ENCODE measurements at places on chromosomes 6 and 20. TPM values are rescaled to one million over a fixed set of nuclear protein-coding genes. Genes with fewer than 3 reads are reported as not detected.

BIRC7 gene
- total RNA-seq, result 0.26 TPM

CRYBG1 gene
- 1.3 TPM for total RNA-seq

TRERF1 gene
- total RNA-seq, result 9.7 TPM

SYNGAP1 gene
- total RNA-seq, result 8.3 TPM

LIN28B gene
- total RNA-seq, result 45.6 TPM

OSER1 gene
- 33.0 TPM for total RNA-seq

DNA sequence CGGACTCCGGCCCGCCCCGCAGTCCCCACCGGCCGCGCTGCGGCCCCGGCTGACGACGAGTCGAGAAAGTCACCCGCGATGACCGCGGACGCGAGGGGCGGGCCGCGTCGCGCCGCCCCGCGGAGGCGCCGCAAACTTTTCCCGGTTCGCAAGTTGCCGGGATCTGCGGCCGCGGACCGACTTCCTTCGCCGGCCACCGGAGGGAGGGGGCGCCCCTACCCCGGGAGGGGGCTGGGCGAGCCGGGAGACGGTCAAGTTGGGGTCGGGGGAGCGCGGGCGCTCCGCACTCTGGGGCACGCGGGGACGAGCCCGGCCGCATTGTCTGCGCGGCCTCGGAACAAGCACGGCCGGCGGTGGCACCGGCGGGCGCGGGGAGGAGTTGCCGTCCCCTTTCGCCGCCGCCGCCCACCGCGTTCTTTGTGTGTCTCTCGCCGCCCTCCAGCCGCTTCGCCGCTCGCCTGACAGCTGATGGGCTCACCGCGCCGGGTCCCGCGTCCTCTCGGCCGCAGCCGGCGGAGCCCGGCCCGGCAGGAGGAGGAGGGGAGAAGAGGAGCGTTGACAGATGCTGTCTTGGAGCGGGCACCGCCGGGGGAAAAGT is 131.6 kb downstream of the OGFRL1 start:
- DNase-seq, result peak; percentile 65

- no peak for DNase-seq
Observed at GRCh38 chr6:131258816-131259476, 123.7 kb downstream of the AKAP7 start.

DNA sequence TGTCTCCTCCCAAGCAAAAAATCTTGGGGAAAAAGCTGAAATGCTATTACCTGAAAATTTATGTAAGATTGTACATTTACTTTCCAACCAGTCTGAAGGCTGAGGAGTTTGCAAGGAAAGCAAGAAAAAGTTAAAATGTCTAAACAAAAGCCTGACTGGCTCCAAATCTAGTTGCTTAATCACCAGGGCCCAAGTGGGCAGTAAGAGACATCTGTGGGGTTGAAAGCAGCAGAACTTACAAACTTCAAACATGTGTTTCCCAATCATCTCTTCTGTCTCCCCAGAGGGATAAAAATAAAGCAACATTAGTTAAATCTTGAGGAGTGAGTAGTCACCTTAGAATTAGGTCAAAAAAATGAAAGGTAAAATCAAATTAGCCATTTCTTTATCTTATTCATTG is 98.6 kb downstream of the OGFRL1 start:
- no peak for DNase-seq

- DNase-seq, result no peak
Observed at GRCh38 chr20:846894-847278, 13.4 kb downstream of the FAM110A start.

DNA sequence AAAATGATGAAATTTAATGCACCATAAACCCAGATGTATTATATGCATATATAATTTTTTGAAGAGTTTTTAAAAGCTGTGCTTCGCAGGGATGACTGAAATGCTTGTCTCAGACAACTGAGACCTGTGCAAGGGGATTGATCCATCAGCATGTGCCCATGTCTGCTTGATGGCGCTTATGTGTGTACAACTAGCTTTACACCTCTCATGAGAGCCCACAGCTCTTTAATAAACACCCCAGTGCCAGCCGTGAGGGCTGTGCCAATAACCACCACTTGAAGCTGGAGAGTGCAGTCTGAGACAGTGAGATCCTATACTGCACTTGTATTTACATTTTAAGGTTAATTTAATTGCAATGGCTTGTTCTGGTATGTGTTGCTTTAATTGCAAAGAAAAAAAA is 225.5 kb downstream of the BCKDHB start:
- no peak for DNase-seq

DNA sequence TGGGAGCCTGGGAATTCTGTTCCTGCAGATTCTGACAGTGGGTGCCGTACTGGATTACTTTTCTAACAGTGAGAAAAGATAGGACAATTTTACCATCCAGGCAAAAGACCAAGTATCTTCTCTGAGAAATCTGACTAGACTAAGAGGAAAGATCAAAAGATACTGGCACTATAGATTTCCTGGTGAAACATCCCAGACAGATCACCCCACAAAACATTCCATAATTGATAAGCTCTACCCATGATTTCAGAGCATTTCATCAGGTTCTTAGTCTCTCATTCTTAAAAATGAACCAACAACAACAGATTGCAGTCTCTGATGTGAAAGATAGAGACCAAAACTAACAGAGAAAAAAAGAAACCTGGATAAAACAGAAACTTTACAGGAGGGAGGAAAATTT is 13.6 kb upstream of the UBR2 start:
- no peak for DNase-seq

DNA sequence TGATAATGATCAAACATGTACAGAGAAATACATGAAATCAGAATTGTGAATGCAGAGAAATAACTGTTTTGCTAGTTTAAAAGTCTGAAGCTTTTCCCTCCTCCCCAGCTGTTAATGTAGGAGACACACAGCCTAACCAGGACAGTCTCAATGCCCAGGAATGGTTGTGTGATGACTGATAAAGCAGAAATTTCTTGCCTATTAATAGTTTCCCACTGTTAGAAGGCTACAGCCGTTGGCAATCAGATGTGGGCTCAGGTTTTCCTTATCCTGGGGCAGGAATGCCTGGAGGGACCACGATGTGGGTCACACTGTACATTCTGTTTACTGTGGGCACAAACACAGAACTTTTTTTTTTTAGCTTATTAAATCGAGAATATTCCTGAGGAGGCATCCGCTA is 1.9 kb downstream of the PPP1R3D start:
- DNase-seq, result no peak

- no peak for DNase-seq
Observed at GRCh38 chr6:147922799-147923198, 414.3 kb downstream of the SAMD5 start.

GRCh38 chr20:21521596-21522480 is 8.0 kb upstream of the NKX2-2 start:
- DNase-seq, result peak; percentile 84

GRCh38 chr20:53159160-53159559 is 187.0 kb downstream of the TSHZ2 start:
- no peak for DNase-seq

- DNase-seq, result no peak
Observed at GRCh38 chr20:53316206-53316937, 277.3 kb downstream of the ZNF217 start.
